ENCODE measurements at places on chromosomes 6 and 20.
A peak's percentile ranks its signal among the peaks of the same experiment; 100 is the strongest.

GRCh38 chr20:1623501-1624205 is 3.8 kb upstream of the SIRPB1 start:
- DNase-seq: no peak

DNA sequence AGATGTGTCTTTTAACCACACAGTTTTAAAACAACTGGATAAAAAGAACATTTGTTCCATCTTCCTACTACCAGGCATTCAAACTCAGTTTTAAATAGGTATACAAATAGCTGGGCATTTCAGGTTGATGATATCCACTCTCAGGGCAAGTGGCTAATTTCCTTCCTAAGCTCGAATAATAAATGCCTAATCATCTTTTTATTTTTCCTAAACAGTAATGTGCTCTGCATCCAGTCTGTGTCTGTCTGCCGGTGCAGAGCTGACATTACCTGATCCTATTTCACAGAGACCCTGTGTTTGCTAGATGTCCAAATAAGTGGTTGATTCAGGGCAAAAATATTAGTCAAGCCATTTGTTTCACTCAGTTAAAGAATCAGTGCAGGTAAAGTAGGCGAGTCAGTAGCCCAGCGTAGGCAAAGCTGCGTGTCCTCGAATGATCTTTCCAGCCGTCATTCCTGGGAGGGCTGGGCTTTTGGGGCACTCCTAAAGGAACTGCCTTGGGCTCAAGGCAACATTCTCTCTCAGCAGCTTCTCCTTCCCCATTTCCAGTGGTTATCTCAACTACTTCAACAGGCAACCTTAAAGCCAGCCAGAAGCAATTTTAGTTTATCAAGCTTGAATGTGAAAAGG is 74.2 kb upstream of the BMP2 start:
- no peak for DNase-seq

GRCh38 chr6:42714098-42714761 is 8.2 kb downstream of the PRPH2 start:
- DNase-seq: no peak

DNA sequence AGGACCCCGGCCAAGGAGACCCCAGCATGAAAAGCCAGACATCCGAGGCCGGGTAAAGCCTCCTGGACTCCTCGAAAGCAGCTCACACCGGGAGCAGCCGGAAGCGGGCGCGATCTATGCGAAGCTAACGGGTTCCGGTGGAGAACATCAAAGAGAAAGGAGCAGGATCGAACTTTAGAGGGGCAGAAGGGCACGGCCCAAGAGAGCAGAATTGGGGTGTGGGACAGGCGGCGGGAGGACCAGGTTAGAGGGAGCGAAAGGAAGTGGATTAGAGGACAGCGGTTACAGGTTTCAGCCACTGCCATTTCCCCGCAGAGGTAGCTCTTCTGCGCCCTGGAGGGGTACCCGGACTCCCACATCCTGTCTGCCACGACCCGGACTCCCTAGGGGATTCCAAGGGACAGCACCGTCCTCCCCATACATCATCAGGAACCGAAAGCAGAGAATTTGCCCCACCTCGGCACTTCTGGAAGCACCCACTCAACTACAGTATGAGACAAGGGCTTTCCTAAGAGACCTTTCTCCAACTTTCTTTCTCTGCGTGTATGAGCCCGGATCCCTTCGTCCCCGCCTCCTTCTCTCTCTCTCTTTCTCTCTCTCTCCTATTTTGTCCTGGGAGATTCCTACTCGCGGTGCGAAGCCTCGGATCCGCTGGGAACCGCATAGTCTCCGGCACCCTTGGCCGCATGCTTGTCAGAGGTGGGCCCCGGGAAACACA is 507 bp upstream of the VGLL2 start:
- no peak for DNase-seq

- DNase-seq: no peak
Observed at GRCh38 chr6:1389369-1390132, at the start of gene FOXF2. FOXF2 (plus strand) TSS chr6:1389576; CDS start chr6:1389948, 372 bp downstream.

DNA sequence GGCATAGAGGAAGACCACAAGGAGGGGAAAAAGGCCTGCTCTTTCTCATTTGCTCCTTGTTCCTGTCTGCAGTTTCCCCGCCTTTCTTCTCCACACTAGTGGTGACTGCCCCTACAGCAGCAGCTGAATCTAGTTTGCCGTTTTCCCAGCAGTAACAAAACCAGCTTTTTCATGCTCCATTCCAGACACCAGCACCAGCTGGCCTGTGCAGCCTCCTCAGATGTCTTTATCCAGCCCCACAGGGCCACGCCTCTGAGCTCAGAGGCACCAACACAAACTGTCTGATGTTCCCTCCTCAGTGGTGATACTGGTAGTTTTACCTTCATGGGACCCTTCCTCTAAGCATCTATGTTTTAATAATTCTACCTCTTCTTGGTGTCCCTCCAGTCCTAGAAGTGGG is 70.4 kb upstream of the SLC24A3 start:
- no peak for DNase-seq

DNA sequence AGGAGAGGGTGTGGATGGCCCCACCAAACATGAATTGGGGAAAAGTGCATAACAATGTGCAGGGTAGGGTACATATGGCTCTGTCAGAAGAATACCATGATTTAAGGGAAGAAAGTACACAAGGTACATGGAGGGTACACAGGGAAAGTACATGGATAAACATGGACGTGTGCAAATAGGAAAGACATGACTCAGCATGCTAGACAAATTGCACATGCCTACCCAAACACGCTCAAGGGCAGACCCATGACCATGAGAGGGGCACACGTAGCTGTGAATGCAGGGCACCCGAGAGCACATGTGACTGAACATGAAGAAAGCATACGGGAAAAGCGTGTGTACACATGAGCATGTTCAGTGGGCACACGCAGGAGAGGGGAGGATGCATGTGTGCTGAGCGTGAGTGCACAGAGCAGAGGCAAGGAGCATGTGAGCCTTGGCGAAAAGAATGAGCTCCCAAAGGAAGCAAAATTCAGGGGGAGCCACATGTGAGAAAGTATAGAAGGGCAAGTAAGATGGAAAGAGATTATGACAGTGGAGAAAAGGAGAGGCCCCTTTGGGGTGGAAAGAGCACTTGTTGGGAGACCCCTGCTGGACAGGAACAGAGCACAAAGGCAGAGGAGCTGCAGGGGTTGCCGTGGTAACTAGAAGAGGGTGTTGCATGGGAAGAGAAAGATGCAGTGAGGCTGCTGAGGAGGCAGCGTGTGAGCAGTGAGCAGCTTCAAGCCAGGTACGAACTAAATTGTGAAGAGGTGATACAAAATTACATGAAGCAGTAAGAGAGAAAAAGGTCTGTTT is 17.8 kb downstream of the OR2H2 start:
- no peak for DNase-seq

DNA sequence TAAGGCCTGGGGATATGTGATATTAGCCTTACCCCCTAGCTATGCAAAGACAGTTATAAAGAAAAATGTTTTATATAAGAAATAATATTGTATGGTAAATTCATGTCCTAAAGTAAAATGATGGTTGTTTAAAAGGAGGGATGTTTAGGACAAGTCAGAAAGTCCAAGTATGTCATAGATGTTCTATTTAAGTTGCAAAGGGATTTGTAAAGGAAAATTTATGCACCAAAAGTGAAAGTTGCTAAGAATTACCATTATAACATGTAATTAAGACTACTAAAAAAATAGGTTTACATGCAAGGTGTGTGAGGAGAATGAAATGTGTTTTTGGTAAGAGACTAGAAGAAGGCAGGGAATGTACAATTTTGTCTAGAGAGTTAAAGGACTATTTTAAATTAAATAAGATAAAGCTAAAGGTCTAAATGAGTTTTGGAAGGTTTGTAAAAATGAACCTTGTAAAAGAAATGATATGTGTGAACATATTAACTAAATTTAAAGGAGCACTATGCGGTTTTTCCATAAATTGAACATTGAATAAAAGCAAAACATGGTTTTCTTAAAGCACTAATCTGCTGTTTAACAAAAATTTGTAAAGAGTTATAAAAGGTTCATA is 22.7 kb upstream of the GOPC start:
- DNase-seq: no peak

GRCh38 chr6:43801495-43802181 is 31.6 kb downstream of the VEGFA start:
- peak; percentile 18 for DNase-seq

- peak; percentile 58 for DNase-seq
Observed at GRCh38 chr20:45427236-45428149, 11.6 kb downstream of the PIGT start.

- no peak for DNase-seq
Observed at GRCh38 chr6:130967502-130968445, 95.3 kb downstream of the EPB41L2 start.

GRCh38 chr6:126258150-126258549 is 81.8 kb upstream of the CENPW start:
- DNase-seq: no peak

DNA sequence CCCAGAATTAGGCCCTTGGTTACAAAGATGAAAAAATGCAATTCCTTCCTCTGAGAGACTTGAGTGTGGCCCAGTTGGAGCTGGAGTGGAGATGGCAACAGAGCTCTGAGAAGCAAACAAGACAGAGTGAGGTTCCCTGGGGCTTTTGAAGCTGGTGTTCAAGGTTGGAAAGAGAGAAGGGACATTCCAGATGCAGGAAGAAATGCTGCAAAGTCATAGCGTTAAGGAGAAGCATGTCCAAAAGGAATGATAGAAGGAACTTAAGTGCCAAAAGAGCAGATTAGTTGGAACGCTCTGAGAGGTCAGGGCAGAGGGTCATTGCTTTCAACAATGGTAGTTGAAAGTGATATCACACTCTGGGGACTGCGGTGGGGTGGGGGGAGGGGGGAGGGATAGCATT is 251.8 kb downstream of the TBC1D7 start:
- DNase-seq: no peak

- DNase-seq: no peak
Observed at GRCh38 chr6:63999613-64000012, 364.0 kb downstream of the PHF3 start.

DNA sequence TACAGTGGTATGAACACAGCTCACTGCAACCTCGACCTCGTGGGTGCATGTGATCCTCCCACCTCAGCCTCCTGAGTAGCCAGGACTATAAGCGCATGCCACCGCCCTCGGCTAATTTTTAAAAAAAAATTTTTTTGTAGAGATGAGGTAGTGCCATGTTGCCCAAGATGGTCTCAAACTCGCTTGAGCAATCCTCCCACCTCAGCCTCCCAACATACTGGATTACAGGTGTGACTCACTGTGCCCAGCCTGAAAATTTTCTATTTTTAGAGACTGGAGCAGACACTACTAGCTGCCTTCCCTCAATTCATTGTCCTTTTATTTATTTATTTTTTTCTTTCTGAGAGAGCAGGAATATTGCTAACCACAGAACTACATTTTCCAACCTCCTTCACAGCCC is 20.3 kb upstream of the GTF3C6 start:
- DNase-seq: no peak

- no peak for DNase-seq
Observed at GRCh38 chr6:3523966-3524365, 67.1 kb upstream of the SLC22A23 start.

DNA sequence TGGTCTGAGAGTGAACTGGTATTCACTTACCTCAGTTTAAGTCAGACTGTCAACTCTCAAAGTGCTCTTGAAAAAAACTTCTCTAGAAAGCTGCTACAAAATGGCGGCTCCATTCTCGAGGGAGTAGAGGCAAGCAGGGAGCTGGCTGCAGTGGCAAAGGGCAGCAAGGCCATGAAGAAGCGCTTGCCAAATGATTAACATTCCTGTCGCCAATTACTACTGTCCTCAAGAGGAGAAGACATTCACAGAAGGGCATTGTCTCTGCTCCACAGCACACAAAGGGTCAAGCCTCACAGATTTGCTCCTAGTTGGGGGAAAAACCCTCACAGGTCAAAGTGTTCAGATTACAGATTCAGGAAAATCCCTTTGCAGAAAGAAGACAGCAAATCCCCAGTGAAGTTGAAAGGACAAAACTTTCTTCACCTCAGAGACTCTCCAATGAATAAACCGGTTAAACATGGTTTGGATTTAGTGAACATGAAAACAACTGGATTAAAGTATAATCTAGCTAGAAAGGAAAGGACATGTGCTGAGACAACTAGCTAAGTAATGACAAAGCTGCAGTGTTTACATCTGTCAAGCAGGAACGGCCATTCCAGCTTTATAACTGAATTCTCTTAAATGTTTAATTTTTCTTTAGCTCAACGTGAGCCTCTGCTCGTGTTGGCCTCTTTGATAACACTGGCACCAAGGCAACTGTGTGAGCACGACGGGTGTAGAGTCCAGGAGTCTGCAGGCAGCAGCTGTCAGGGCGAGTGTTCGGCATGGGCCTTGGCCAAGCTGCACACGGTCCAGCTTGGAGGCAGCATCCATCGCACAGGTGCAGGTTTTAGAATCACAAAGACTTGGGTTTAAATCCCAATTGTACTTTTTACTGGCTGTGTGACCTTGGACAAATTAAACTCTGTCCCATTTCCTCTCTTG is 37.6 kb downstream of the NR2E1 start:
- no peak for DNase-seq

DNA sequence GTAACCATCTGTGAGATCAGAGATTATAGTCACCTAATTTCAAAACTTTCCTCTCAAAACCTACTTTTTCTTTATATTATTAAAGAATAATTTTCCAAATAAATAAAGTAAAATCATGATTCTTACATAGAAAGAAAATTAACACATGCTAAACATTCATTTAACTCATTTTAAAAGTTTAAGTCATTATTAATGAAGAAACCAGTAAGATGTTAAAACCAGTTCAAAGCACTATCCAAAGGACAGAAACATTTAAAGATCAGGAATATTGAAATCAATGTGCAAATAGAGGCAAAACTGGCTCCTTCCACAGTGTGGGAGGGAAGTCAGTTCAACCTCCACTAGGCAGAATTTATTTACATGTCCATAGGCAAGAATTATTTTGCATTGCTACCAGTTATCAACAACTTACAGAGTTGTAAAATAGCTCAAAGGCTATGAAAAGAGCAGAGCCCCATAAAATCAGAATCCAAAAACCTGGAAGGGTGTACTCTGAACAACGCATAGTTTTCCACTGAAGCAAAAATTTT is 146.9 kb downstream of the KHDC1L start:
- no peak for DNase-seq

GRCh38 chr6:119333707-119334295 is 15.8 kb downstream of the MAN1A1 start:
- no peak for DNase-seq

- no peak for DNase-seq
Observed at GRCh38 chr20:7250337-7250736, 482.9 kb downstream of the BMP2 start.

- no peak for DNase-seq
Observed at GRCh38 chr6:149233056-149233715, 84.3 kb upstream of the TAB2 start.

- DNase-seq: no peak
Observed at GRCh38 chr6:5956939-5957338, 49.8 kb downstream of the NRN1 start.

All from left cardiac atrium (tissue), 4 donors.